ENCODE measurements at places on chromosomes 2 and 18.
A peak's percentile ranks its signal among the peaks of the same experiment; 100 is the strongest.

- no peak for DNase-seq
Observed at GRCh38 chr2:205543937-205544702, 138.2 kb upstream of the NRP2 start.

DNA sequence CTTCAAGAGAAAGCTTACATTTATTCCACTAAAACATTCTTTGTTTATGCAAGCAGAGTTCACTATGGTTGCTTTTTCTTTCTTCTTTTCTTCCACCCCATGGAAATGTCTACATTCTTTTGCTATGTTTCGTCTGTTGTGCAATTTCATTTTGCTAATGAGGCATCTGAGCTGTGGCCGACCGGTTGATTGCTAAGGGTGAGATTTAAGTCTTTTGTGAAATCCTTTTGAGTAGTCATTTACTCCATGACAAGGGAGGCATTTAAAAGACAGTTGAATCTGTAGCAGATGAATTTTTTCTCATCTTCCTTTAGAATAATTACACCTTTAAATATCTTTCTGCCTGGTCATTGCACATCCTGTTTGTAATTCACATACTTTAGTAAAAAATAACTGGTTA is 324.1 kb upstream of the THUMPD2 start:
- no peak for DNase-seq

GRCh38 chr18:37598966-37599896 is 33.6 kb upstream of the CELF4 start:
- no peak for DNase-seq

DNA sequence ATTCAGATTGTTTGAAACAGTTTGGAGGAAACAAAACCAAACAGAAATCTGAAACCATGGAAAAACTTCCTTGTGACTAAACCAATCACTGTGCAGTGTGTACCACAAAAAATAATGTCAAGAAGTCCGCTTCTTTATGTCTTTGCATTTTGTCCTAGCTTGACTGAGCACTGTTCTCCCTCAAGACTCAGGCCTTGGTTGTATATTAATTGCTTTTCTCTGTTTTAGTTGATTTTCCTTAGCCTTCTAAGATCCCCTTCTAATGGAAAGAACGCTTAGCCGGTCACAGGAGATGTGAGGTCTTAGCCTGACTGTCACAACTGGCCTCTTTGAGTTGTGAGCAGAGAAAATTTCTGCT is 56.6 kb downstream of the LCLAT1 start:
- DNase-seq: no peak

DNA sequence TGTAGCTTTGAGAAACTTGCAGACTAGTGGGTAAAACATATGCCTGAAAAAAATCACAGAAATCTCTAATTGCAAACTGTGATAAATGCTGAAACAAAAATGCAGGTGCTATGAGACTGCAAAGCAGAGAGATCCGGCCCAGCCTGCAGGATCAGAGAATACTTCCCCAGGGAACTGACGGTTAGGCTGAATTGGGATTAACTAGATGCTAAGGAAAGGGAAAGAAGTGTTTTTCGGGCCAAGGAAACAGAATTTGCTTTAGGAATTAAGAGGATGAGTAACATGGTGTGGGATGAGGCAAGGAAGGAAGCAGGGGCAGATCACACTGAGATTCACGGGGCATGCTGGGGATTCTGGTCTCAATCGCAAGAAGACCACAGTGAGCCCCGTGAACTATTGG is 71.5 kb downstream of the OSBPL6 start:
- no peak for DNase-seq

DNA sequence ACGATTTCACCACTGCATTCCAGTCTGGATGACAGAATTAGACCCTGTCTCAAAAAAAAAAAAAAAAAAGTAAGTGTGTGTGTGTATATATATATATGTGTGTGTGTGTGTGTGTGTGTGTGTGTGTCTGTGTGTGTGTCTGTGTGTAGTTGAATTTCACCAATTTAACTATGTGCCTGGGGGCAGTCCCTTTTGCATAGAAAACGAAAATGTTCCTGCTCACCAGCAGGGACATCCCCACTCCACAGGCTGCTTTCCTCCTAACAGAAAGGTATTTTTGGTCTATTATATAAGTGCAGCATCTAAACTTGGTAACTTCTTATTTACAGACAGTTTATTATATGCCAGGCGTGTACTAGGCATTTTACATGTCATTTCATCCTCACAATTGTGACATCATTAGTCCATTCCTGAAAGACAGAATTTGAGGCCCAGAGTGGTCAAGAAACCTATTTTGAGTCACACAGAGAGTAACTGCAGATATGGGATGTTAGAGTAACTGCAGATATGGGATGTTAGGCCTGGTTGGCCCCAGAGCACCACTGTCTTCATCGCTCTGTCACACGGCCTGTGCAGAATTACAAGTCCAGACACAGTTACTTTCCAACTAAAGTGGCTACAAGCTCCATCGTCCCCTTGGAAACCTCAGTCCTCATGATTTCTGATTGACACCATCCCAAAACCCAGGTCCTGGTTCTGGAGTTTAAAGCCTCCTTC is 9.3 kb upstream of the TTL start:
- no peak for DNase-seq

DNA sequence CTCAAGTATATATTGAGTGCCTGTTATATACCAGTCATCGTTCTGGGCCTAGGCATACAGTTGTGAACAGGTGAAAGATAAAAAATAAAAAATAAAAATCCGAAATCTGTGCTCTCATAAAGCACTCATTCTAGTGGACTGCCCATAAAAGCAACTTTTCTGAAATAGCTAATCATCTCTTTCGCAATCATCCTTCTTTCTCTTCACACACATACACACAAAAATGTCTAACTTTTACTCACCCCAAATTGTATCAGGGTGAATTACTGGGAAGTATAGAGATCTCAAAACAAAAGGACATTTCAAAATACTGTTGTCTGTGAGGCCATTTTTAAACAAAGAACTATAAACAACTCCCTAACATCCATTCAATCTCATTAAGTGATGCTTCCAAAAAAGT is 29.6 kb upstream of the ORC2 start:
- DNase-seq: peak; percentile 47

DNA sequence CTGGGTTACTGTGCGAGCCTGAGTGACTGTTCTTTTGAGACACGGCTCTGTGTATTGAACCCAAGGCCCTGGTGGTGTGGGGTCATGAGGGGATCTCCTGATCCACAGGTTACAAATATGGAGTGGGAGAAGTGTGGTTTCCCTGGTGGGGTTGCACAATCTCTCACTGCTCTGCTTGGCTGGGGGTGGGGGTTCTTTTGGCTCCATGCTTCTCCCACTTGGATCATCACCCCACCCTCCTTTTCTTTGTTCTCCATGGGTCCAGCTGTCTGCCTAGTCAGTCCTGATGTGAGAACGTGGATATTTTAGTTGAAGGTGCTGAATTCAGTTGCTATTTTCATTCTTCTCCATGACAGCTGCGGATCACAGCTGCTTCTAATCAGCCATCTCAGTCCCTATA is 37.8 kb downstream of the AGPS start:
- DNase-seq: no peak
